ENCODE measurements at places on chromosomes 1 and 21. TPM values are rescaled to one million over a fixed set of nuclear protein-coding genes. Genes with fewer than 3 reads are reported as not detected.
A peak's percentile ranks its signal among the peaks of the same experiment; 100 is the strongest.

- no peak for DNase-seq
These were observed 47.2 kb downstream of the CAPN9 start for GRCh38 chr1:230794431-230794830.

Gene RLF
- 22.4 TPM for total RNA-seq

Gene MIXL1
- total RNA-seq: 0.09 TPM

Gene LRP8
- 4.5 TPM for total RNA-seq

DNA sequence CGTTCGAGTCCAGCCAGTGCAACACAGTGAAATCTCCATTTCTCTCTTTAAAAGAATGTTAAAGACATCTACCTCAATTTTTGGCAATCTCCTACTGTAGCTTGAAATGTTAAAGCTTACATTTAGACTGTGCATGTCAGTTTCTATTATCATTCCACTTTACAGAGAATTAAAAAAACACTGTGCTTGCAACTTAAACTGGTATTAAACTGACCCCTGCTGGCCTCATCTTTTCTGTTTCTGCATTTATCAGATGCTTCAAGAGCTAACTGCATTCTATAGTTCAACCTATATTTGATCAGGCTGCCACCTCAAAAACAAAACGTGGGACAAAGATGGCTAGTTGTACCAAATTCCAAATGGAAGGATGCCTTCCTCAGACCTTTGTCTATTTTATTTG, 226.5 kb downstream of the SMYD3 start:
- DNase-seq: no peak

DNA sequence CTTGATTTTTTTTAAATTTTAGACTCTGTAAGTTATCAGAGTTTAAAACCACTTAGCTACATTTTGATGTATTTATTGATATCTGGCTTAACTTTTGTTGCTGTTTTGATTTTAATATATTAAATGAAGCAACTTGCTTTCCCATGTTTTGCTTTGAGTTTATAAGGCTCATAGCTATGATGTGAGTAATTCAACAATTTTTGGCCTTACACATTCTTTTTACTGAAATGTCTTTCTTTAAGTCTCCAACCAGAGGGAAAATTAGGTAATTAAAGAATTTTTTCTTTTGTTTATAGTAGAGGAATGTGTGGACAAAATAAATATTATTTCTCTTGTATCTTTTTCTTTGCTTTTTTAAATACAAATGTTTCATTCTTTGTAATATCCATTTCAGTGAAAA, 258.3 kb upstream of the ADAMTS5 start:
- DNase-seq: no peak

DNA sequence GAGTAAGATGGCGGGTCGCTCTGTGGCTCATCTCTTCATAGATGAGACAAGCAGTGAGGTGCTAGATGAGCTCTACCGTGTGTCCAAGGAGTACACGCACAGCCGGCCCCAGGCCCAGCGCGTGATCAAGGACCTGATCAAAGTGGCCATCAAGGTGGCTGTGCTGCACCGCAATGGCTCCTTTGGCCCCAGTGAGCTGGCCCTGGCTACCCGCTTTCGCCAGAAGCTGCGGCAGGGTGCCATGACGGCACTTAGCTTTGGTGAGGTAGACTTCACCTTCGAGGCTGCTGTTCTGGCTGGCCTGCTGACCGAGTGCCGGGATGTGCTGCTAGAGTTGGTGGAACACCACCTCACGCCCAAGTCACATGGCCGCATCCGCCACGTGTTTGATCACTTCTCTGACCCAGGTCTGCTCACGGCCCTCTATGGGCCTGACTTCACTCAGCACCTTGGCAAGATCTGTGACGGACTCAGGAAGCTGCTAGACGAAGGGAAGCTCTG, 2.4 kb downstream of the TNFAIP8L2 start:
- no peak for DNase-seq

Gene TFB2M
- total RNA-seq: 11.6 TPM

- DNase-seq: no peak
These were observed 18.5 kb upstream of the HCRTR1 start for GRCh38 chr1:31598980-31599379.

DNA sequence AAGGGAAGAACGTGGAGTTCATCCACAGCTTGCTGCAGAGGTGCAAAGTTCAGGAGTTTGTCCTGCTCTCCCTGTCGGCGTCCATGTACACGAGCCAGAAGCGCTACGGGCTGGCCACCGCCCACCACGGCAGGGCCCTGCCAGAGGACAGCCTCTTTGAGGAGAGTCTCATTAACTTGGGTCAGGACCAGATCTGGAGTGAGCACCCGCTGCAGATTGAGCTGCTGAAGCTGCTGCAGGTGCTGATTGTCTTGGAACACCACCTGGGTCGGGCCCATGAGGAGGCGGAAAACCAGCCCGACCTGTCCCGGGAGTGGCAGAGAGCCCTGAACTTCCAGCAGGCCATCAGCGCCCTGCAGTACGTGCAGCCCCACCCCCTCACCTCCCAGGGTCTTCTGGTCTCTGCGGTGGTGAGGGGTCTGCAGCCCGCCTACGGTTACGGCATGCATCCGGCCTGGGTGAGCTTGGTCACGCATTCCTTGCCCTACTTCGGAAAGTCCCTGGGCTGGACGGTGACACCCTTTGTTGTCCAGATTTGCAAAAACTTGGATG, 73.8 kb upstream of the MORC3 start:
- DNase-seq: no peak

Gene SCNM1
- total RNA-seq: 63.8 TPM

- no peak for DNase-seq
These were observed 144.8 kb downstream of the BACH1 start for GRCh38 chr21:29443411-29444010.

- no peak for DNase-seq
These were observed 682.6 kb downstream of the RWDD3 start for GRCh38 chr1:95916616-95917015.

DNA sequence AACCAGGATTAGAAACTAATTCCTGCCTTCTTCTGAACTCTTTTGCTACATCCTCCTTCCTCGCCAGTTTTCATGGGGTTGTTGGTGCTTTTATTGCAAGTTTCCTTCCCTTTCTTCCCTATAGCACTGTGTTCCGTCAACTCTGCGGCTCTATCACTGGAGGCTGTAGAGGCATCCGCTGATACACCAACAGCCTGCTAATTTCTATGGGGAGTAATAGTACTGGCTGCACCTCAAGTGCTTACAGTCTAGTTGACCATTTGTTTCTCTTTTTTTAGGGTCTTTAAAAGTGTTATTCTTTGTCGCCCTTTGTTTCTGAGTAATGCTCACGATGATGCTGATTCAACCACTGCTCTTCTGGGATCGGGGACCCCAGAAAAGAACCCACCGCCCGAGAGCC, 746 bp downstream of the MIS18A start:
- peak; percentile 30 for DNase-seq

- no peak for DNase-seq
These were observed at the start of gene NAV1 for GRCh38 chr1:201538612-201539551. NAV1 (plus strand) TSS chr1:201539127; CDS start chr1:201622885, 83,758 bp downstream.

- DNase-seq: no peak
These were observed 54.5 kb downstream of the HMGB4 start for GRCh38 chr1:33918368-33918767.

GRCh38 chr1:178037510-178038253, 56.2 kb upstream of the RASAL2 start:
- DNase-seq: no peak

- DNase-seq: no peak
These were observed 714.1 kb upstream of the ADAMTS5 start for GRCh38 chr21:27681038-27681437.

GRCh38 chr1:204441558-204441957, 29.9 kb upstream of the PPP1R15B start:
- no peak for DNase-seq

DNA sequence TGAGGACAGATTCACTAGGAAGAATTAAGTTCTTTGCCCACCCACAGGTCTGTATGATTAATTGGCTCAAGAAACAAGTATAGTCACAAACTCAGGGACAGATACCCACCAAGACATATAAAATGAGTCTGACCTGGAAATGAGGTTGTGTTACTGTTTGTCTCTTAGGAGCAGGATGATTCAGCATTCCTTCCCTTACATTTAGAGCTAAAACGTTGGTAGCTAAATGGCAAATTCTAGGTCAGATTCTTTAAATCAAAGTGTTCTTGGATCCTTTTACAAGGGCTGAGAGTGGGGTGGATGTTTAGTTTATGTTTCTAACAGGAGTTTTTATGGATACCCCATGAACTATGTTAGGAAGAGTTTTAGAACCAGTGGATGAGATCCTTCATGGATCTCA, 4.7 kb downstream of the RIMKLA start:
- DNase-seq: no peak

DNA sequence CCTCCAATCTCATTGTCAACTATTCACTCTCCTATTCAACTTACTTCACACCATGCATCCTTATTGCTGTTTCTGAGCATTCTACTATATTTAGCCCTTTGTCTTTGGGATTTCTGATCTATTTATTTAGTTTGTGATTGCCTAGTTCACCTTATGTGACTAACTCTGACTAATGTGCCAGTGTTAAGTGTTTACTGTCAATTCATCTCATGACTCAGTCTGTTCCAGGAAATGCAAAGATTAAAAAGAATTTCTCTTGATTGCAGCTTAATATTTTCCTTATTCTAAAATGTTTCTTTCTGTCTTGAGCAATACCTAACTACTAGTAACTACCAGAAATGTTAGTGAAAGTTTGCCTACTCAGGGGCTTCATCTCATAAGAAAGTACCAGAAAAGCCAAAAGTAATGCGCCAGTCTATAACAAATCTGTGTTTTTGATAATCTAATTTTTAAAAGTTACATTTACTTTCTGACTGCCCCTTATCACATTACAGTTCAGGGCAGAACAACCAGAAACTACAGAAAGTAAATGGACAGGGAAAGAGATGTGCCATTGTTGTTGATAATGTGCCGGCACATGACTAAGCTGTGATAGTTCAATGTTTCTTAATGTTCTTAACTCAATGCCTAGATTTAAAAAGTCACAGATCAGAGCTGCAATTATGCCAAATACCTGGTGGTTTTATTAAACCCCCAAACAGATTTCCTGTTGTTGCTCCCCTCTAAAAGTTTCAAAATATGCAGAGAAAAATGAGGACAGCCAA, 556.5 kb downstream of the PTBP2 start:
- no peak for DNase-seq

DNA sequence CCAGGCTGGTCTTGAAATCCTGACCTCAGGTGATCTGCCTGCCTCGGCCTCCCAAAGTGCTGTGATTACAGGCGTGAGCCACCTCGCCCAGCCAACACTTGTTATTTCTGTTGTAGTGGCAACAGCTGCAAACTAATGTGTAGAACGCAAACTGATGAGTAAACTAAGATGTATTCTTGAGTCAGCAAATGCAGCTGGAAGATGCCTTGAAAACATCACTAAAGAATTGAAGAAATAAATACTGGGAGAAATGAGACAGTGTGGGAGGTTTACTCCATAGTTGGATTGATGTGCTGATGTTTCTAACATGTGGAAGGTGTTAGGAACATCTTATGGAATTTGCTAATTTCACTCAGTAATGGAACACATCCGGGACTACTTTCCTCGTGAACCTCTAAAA, 61.3 kb upstream of the KCNE2 start:
- no peak for DNase-seq

DNA sequence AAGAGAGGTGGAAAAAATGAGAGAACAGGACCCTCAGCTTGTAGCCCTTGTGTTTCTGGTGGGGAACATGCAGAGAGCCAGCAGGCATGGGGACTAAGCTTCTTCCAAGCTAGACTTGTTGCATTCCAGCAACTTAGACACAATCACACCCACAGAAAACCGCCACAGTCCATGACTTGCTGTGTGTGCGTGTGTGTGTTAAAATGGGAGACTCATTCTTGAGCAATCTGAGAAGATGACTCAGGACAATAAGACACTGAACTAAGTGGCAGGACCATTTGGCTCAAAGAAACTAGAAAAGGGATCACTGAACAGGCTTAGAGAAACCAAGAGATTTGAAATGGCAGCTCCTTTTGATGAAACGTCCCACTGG, 78.0 kb downstream of the HLX start:
- no peak for DNase-seq

- no peak for DNase-seq
These were observed 234.0 kb downstream of the NPHP4 start for GRCh38 chr1:5758000-5758858.

GRCh38 chr1:214584805-214585766, 17.9 kb upstream of the CENPF start:
- no peak for DNase-seq

- no peak for DNase-seq
These were observed 39.1 kb downstream of the SKI start for GRCh38 chr1:2267051-2267830.

DNA sequence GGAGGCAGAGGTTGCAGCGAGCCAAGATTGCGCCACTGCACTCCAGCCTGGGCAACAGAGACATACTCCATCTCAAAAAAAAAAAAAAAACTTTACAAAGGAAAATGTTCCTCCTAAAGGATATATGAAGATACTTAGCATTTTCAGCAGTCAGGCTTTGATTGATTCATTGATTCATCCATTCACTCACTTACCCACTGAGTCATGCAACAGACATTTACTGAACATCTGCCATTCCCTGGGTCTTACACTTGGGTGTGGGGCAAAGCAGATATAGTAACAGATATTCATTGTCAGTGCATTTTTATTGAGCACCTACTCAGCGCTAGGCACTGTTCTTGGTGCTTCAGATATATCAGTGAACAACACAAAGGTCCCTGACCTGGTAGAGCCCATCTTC, 5.6 kb upstream of the LACTBL1 start:
- no peak for DNase-seq

Gene INSRR
- total RNA-seq: 0.33 TPM

Gene CD53
- 166 TPM for total RNA-seq

- DNase-seq: no peak
These were observed 471.0 kb upstream of the PBX1 start for GRCh38 chr1:164087906-164088453.

- no peak for DNase-seq
These were observed 295.3 kb upstream of the LYPLAL1 start for GRCh38 chr1:218878369-218878768.

DNA sequence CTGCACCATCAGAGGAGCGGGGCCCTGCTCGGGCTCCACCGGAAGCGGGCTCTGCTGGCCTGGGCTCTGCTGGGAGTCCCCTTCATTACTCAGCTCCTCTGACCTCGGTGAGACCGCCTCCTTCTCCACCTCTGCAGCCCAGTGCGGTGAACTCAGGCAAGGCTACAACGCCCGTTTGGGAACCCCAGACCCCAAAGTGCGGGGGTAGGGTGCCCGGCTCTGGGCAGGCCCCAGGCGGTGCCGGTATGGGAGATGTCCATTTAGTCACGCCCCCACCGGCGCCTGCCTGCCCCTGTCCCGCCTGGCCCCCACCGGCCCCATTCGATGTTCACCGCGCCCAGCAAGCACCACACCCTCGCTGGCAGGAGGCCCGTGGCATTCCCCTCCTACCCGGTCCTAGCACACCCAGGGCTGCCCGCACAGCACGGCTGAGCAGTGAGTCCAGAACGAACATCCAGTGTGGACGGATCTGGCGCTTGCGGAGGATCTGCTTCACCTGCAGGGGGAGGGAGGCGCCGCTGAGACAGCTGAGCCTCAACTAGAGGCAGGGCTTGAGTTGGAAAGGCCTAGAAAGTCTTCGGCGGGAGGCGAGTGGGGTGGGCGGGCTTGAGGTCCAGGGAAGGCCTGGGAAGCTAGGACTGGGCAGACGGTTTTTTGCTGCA, 10.0 kb downstream of the MAP3K6 start:
- DNase-seq: no peak

Gene HUNK
- 1.1 TPM for total RNA-seq

Data from thymus (tissue), 14 donors.